Thoracic aorta (tissue), 2 donors: ENCODE measurements at places on chromosomes 3 and 15.

GRCh38 chr3:173843060-173843459, 445.5 kb downstream of the NLGN1 start:
- no peak for DNase-seq

- no peak for DNase-seq
Observed at GRCh38 chr3:14124223-14124614, 451 bp downstream of the CHCHD4 start.

- no peak for DNase-seq
Observed at GRCh38 chr15:51117270-51117669, 22.6 kb upstream of the TNFAIP8L3 start.

DNA sequence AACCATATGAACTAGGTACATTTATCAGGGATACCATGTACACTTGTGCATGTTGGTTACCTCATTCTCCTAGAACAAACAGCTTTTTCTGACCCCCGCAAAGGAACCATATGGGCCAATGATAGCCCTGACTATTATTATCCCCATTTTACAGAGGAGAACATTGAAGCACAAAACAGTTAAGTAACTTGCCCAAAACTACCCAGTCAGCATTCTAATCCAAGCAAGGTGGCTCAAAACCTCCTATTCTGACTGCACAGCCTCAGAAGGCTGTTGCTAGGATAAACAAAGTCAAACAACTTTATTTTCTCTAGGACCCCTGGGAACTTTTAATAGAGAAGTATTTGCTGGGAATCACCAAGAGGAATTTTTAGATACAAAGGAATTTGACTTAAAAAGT, 36.7 kb downstream of the CFAP44 start:
- no peak for DNase-seq

DNA sequence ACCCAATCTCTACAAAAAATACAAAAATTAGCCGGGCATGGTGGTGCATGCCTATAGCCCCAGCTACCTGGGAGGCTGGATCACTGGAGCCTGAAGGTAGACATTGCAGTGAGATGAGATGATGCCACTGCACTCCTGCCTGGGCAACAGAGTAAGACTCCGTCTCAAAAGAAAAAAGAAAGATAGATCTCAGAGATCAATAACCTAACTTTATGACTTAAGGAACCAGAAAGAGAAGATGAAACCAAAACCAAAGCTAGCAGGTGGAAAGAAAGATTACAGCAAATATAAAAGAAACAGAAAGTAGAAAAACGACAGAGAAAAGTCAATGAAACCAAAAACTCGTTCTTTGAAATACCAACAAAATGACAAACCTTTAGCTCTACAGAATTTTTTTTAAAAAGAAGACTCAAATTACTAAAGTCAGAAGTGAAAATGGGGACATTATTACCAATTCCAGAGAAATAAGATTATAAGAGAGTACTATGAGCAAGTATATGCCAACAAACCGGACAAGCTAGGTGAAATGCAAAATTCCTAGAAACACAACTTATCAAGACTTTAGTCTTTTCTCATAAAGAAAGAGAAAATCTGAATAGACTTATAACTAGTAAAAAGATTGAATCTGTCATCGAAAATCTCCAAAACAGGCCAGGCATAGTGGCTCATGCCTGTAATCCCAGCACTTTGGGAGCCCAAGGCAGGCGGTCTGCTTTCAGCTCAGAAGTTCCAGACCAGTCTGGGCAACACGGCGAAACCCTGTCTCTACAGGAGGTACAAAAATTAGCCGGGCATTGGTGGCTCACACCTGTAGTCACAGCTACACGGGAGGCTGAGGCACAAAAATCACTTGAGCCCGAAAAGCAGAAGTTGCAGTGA, 35.0 kb downstream of the ACAP2 start:
- no peak for DNase-seq

GRCh38 chr15:88704791-88705768, 66.3 kb downstream of the ISG20 start:
- DNase-seq: peak; percentile 51

GRCh38 chr3:123385981-123386380, 62.9 kb downstream of the ADCY5 start:
- no peak for DNase-seq

DNA sequence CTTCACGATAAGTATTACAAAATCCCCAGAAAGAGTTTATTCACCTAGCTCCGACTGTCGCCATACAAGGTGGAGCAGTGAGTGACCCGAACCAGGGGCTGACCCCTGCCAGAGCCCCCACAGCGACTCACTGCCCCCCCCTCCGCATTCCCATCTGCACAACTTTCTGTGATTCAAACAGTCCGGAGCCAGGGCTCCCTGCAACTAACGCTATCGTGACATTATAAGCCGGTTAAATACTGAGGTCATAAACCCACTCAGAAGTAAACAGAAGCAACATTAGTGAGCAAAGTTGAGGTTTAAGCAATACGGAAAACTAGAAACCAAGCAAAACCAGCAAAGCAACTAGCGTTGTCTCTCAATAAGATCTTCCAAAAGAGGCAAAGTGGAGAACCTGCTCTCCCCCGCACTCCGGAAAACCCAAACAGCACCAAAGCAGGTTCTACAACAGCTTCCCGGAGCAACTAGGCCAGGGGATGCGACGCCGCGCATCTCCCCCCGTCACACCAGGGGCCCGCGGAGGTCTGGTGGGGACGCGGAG, 642 bp downstream of the SCAP start:
- DNase-seq: no peak

DNA sequence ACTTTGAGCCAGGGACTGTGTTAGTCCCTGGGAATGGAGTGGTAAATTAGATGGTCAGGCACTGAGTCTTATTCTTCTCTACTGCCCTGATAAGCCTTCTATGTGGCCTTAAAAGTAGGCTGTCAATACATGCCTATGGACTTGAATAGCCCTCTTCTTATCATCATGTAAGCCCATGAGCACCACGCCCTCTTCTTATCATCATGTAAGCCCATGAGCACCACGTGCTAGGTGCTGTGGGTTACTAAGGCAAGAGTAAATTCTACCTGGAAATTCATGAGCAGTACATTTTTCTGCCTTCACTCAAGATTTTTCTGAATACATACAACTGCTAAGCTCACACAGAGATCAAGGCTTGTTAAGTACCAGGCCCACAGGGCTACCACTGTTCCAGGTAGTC, 68.5 kb downstream of the DHX30 start:
- no peak for DNase-seq

DNA sequence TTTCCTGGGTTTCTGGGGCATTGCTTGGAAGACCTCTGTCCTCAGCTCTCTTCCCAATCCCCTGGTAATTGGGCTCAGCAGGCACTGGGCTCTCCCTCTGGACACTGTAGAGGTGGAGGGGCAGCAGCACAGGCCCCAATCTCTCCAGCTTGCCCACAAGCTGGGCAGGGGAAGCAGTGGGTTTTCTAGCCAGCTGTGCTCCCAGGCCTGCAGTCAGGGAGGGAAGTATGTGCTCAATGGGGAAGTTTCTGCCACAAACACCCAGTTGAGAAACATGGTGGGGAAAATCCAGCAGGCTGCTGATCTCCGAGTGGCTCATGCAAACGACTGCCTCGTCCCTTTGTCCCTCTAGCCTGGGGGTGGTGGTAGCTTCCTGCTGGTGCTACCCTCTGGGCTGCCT, 12.8 kb upstream of the RFT1 start:
- no peak for DNase-seq

DNA sequence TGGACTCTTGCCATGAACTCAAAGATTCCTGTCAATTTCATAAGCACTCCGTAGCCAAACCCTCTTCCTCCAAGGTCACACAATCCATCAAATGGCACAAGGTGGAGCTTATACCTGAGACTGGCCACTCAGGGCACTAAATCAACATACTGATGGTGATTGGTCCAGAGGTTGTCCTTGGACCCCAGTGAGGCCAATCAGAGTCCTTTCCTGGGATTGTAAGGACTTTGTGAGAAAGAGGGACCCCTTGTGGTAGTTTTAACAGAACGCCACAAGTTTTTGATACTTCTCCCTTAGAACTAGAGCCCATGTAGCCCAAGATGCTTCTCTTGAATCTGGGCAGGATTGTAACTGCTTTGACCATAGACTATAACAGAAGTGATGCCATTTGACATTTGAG, 44.4 kb upstream of the LARS2 start:
- no peak for DNase-seq

DNA sequence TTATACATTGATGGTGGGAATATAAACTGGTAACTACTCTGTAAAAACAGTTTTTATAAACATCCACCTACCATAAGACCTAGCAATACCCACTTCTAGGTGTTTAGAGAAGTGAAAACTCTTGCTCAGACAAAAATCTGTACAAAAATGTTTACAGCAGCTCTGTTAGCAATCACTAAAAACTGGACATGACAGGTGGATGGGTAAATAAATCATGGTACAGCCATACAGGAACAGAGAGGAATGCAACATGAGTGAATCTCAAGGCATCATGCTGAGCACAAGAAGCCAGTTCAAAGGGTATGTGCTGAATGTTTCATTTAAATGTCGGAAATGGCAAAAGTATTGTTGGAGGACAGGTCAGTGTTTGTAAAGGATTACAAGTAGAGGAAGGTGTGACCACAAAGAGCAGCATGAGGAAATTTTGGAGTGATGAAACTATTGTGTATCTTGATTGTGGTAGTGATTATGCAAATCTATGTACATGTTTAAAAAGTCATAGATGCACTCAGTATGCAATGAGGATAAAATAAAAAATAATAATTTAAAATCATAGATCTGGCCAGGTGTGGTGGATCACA, 2.8 kb upstream of the RNU5A-1 start:
- no peak for DNase-seq

DNA sequence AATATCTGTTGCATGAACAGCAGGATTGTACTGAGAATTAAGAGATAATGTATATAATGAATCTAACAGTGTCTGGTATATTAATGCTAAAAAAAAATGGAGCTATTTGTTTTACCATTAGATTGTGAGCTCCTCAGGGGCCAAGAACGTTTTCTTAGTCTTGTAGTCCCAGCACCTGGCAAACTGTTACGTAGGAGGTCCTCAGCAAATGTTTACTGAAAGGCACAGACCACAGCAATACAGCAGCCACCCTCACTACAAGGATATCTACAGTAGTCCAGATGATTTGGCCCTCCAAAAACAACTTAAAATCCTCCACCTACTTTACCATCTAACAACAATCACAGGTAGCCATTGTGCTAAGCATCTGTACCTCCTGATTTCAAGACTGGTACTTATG, 59.7 kb downstream of the MSL2 start:
- DNase-seq: no peak

DNA sequence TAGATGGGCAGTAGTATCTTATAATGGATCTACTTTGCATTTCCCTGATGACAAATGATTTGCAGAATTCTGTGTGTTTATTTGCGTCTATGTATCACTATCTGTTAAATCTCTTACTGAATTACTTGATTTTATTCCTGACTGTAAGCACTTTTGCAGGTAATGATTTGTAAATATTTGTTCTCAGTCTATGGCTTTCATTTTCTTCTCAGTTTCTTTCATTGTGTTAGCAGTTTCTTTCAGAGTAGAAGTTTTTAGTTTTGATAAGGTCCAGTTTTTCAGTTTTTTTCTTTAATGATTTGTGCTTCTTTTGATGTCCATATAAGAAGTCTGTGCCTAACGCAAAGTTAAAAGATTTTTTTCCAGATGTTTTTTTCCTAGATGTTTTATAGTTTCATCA, 12.9 kb downstream of the SLC25A36 start:
- no peak for DNase-seq

GRCh38 chr15:39878406-39878785, 41.7 kb downstream of the GPR176 start:
- DNase-seq: no peak

DNA sequence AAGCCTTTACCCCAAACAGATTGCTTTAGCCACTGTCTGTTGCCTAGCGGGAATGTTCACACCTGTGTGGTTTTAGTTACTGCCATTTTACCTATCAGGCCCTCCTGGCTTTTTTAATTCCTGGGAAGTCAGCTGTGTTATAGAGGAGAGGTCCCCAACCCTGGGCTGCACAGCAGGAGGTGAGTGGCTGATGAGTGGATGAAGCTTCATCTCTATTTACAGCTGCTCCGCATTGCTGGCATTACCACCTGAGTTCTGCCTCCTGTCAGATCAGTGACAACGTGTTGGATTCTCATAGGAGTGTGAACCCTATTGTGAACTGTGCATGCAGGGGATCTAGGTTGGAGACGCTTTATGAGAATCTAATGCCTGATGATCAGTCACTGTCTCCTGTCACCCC, 127.0 kb downstream of the MBNL1 start:
- no peak for DNase-seq

DNA sequence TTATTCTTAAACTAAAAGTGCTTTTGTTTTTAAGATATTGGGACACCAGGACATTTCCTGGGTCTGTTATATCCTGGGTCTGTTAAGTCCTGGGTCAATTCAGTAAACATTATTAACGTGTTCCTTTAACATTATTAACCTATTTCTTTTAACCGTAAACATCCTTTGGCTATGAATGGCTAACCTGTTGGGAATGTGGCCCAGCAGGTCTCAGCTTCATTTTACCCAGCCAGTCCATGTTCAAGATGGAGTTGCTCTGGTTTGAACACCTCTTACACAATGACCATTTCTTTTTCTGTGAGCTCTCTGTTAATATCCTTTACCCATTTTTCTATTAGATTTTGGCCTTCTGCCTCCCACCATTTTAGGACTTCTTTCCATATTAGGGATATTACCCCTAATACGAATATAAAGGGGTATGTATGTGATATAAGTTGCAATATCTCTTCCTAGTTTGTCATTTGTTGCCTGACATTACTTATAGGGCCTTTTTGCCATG, 88.9 kb upstream of the NEDD4 start:
- DNase-seq: no peak

- no peak for DNase-seq
Observed at GRCh38 chr15:59290295-59291212, 82.1 kb downstream of the MYO1E start.

DNA sequence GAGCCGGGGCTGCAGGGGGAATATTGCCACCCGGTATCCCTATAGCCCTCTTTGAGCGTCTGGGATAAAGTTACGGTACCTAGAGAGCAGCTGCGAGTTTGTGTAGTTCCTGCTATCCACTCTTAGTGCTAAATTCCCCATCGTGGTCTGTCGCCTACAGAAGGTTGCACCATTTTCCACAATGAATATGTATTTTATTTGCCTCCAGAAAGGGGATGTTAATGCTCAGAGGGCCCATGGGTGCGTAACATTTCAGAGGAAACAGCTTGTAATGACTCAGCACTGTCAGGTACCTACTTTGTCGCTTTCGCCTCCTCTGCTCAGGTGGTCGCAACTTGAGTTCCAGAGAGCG, 1.1 kb downstream of the SLCO3A1 start:
- DNase-seq: no peak

- no peak for DNase-seq
Observed at GRCh38 chr3:63355809-63356208, 77.7 kb downstream of the SYNPR start.

DNA sequence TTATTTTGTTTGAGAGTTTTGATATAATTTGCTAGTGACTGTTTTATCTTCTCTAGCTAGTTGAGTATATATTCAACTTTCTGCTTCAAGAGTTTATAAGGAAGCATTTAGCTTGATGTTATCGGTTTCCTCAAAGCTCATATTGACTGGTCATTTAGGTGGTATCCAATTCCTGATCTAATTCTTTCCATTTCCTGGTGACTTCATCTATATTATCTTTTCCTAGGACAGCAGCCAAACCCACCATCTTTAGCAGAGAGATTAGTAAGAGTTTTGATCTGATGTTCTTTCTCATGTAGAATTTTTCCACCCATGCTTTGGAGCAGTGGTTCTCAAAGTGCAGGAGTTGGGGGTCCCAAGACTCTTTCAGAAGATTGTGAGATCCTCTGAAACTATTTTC, 148.6 kb upstream of the STT3B start:
- DNase-seq: no peak
